Right renal pelvis (tissue), 4 donors: ENCODE measurements at places on chromosomes 5 and 9. TPM values are rescaled to one million over a fixed set of nuclear protein-coding genes. Genes with fewer than 3 reads are reported as not detected.

GRCh38 chr5:40416098-40416497, 263.6 kb upstream of the PTGER4 start:
- no peak for DNase-seq

DNA sequence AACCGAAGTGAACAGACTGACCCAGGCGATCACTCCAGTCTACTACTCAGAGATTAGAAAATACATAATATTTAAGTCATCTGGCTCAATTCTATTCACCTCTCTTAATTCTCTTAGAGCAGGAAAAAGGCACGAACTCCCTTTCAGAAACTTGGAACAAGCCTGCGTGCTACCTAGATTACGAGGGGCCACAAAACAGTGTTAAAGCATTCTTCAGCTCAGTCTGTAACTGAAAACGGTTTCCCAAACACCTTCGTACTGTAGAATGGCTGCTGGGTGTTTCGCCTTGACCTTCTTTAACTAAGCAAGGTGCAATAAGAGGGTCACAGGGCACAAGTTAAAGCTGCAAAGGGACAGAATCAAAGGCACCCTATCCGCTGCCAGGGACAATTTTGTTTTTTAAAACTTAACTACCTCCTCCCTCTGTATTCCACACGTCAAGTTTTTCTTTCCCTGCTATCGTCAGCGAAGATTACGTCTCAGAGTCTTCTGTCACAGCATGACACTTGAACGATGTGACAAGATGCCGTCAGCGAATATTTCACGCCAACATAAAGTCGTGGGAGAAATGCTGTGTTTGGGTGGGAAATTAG, 687 bp downstream of the LYSMD3 start:
- DNase-seq: peak; percentile 28

DNA sequence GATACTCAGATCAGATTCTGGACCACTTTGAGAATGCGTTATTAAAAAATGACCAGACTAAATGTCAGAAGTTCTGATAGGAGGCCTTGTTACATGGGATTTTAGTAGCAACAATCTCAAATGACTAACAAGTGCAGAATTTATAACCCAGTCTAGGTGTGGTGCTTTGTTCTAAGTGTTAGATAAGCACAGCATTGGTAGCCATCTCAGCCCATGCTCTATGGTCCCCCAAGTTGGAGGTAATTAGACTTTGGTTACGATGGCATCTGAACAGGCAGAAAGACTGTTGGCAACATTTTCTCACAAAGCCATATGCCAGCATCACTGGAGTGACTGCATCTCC, 140.4 kb upstream of the RPS23 start:
- no peak for DNase-seq

DNA sequence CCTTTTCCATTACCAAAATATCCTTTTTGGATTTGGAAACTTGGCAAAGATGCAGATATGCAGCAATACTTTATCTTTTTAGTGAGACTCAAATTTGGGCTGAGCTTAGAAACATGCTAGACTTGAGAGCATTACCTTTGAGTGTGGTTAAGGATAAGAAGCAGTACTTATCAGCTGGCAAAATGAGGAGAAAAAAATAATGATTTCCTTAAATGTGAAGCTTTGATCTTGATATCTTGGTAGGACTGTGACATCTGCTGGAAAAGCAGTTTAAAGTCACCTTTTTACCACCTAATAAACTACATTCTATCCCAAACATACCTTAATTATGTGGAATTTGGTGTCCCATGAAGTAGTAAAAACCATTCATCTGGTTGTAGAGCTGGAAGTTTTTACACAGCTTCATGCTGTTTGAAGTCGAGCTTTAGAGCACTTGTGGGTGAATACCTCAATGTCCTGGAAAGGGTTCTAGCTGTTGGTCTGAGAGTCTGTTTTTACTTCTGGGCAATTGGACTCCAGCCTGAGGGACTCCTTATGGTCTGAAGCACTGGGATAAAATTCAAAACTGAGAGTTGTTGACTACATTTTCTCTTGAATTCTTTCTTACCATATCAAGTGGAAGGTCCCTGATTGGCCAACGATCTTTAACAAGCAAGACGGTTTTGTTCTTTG, 53.4 kb downstream of the LRRC70 start:
- no peak for DNase-seq

- no peak for DNase-seq
Measured at GRCh38 chr5:64295101-64295500, 129.5 kb downstream of the RNF180 start.

LSM11 gene
- 8.2 TPM for polyA plus RNA-seq

- no peak for DNase-seq
Measured at GRCh38 chr9:92747459-92748232, 17.0 kb downstream of the BICD2 start.

CNTFR gene
- polyA plus RNA-seq: 53.8 TPM

GRCh38 chr5:62306896-62307689, 1.1 kb downstream of the KIF2A start:
- peak; percentile 37 for DNase-seq

GRCh38 chr5:53590759-53591158, 30.3 kb downstream of the NDUFS4 start:
- DNase-seq: no peak

GRCh38 chr5:103373597-103374472, 115.3 kb downstream of the MACIR start:
- no peak for DNase-seq

DNA sequence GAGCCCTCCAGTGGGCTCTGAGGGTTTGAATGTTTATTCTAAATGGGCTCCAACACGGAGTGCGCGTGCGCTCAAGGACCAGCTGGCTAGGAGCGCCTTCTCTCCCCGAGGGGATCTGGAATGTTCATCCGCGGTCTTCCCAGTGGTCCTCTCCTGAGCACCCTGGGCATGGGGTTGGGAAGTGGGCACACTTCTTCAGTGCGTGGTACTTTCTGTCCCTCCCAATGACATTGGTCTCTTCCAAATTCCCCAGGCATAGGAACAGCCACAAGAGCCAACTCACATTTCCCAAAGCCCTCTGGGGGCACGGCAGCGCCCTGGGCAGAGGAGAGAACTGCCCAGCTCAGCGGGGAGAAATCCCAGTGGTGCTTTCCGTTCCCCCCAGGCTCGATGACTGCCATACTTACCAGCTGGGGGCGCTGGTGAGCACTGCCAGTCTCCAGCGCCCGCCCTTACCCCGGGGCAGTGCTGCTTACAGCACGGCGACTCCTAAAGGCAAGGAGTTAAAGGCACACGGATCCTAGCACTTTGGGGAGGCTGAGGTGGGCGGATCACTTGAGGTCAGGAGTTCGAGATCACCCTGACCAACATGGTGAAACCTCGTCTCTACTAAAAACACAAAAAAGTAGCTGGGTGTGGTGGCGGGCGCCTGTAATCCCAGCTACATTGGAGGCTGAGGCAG, 29.9 kb upstream of the OBP2B start:
- no peak for DNase-seq

DNA sequence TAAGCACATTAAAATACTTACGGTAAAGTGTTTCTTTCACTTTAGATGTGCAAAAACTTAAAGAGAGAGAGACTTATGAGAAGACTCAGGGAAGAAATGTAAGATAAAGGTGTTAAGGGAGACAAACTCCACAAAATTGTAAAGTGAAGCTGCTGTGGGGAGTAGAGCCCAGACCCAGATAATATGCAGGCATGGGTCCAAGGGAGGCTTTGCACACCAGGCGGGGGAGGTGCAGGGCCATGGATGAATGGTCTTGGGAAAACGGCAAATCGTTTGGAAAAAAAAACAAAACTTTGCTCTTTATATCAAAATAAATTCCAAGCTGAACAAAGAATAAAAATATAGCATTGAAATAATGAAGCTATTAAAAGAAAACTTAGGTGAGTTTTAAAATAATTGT, 9.1 kb downstream of the SYK start:
- DNase-seq: no peak

DNA sequence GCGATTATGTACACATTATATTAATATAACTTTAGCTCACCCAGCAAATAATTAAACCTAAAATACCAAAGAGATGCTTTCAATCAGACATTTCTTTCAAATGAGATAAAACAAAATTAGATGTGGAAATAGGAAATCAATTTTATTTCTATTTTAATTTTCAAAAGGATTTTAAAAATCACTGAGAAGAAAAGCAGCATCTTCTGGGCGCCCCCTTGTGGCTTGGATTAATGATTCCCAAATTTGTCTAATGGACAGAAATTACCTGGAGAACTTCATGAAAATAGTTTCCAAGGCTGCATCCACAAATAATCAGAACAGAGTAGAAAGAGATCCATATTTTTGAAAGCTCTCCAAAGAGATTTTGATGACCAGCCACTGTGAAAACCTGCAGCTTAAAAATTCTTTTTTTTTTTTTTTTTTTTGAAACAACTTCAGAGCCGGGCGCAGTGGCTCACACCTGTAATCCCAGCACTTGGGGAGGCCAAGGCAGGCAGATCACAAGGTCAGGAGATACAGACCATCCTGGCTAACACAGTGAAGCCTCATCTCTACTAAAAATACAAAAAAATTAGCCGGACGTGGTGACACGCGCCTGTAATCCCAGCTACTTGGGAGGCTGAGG, 50.9 kb upstream of the CEMIP2 start:
- DNase-seq: peak; percentile 12

SMC2 gene
- 45.7 TPM for polyA plus RNA-seq
